ENCODE measurements at places on chromosomes 11 and 22.

DNA sequence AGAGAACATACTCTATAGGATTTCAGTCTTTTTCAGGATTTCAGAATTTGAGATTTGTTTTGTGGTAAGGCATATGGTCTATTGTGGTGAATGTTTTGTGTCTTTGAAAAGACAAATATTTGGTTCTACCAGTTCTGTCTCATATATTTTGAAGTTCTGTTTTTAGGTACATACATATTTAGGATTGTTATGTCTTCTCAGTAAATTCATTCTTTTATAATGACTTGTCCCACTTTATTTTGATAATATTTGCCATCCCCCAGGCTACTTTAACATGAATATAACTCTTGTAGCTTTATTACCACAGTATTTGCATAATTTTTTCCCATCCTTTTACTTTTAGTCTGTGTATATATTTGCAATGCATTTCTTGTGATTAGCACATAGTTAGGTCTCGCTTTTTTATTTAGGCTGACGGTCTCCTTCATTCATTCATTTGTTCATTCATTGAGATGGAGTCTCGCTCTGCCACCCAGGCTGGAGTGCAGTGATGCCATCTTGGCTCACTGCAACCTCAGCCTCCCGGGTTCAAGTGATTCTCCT, 32.1 kb downstream of the MTMR3 start:
- DNase-seq, result no peak

- no peak for DNase-seq
Measured at GRCh38 chr22:43476341-43476740, 64.5 kb downstream of the MPPED1 start.

DNA sequence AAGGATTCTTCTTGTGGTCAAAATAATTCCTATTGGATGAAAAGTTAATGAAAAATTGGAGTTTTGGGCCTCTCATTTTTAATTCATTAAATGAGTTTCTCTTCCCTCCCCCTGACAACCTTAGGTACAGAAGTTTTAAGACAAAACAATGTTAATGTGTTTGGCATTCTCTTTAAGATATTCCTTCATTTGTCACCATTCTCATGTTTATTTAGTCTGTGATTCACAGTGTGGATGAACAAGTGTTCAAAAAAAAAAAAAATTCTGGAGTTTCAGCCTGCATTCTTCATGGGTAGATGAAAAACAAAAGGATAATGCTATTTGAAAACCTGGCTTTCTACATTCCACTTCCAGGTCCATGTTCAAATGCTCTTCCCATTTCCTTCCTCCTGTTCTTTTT, 172.6 kb upstream of the LUZP2 start:
- DNase-seq, result peak; percentile 41

- no peak for DNase-seq
Measured at GRCh38 chr11:102573851-102574250, 43.3 kb upstream of the MMP7 start.

GRCh38 chr11:19849947-19850593, 137.4 kb downstream of the NAV2 start:
- no peak for DNase-seq

DNA sequence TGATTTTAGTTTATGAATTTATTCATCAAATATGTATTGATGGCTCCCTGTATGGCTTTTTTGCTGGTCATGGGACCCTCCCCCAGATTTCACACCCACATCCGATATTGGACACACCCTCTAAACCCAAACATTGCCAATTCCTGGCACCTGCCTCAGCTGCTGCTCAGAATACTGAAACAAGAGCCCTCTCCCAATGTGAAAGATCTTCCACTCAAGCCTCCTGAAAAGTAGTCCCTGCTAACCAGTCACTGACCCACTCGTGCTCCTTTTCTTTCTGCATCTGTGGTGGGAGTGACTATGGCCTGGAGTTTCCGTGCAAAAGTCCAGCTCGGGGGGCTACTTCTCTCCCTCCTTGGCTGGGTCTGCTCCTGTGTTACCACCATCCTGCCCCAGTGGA, at the start of gene CLDN25:
TSS of gene CLDN25 (plus strand) at position 301 of the 400 bp plus-strand sequence. CDS start at position 301, 0 bp downstream.
- DNase-seq, result no peak

DNA sequence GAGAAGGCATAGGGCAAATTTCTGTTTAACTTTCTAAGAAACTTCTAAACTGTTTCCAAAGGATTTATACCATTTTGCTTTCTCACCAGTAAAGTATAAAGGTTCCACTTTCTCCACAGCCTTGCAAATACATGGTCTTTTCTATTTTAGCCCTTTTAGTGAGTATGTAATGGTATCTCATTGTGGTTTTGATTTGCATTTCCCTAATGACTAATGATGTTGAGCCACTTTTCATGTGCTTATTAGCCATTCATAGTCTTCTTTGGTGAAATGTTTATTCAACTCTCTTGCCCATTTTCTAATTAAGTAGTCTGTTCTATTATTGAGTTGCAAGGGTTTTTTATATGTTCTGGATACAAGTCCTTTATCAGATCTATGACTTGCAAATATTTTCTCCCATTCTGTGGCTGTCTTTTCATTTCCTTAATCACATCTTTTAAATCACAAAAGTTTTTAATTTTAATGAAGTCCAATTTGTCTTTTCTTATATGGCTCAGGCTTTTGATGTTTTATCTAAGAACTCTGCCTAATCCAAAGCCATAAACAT, 83.8 kb upstream of the KCNQ1OT1 start:
- no peak for DNase-seq

GRCh38 chr11:32216749-32217148, 125.9 kb downstream of the RCN1 start:
- no peak for DNase-seq

GRCh38 chr22:38314933-38315822, 2.1 kb downstream of the CSNK1E start:
- no peak for DNase-seq

DNA sequence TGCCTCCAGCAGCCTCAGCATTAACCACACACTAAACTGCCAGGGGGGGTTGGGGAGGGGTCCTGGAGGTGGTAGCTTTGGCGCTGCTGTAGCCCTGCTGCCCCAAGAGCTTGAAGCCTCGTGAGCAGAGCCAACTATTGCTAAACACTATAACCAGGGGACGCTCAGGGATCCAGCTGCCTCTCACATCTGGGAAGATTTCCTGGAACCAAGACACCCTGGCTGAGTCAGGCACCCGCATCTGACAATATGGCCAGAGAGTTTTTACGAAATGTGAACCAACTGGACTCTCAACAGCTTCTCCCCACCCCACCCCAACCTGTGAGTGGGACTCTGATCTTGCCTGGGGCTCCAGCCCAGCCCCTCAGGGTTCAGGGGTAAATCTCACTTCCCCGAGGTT, 14.3 kb downstream of the C1QTNF6 start:
- peak; percentile 26 for DNase-seq

- peak; percentile 33 for DNase-seq
Measured at GRCh38 chr11:119368121-119369034, 13.1 kb downstream of the USP2 start.

DNA sequence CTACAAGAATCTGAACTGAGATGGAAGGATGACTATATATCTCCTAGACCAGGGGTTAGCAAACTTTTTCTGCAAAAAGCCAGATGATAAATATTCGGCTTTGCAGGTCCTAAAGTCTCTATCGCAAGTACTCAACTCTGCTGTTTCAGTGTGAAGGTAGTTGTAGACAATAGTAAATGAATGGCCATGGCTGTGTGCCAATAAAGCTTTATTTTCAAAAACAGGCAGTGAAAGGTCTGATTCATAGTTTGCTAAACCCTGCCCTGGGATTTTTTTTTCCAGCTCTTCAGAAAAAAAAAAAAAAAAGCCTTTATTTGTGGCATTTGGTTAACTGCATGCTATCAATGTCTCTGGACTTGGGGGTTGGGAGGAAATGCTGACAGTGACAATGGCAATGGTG, 37.5 kb downstream of the FAM227A start:
- DNase-seq, result peak; percentile 26

GRCh38 chr11:1148752-1149180, 9.0 kb upstream of the MUC5AC start:
- no peak for DNase-seq

GRCh38 chr11:131299598-131300438, 70.6 kb upstream of the NTM start:
- no peak for DNase-seq

GRCh38 chr11:64674774-64675173, 48.2 kb downstream of the NRXN2 start:
- no peak for DNase-seq

- no peak for DNase-seq
Measured at GRCh38 chr11:131533998-131534397, 163.6 kb downstream of the NTM start.

DNA sequence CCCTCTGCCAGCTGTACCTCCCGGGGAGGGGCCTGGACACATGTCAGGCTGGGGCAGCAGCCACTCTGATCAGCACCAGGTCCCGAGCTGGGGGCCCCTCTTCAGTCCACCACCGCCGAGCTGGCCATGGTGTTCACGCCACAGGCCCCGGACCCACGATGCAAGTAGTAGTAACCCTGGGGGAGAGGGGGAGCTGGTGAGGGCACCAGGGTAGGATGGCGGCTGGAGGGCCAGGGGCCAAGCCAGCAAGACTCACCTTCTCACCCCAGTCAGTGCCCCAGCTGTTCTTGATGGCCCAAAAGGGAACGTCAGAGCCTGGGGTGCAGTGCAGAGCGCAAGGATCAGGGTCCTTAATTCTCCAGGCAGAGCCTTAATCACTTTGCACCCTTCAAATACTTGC, 4.6 kb downstream of the CTSF start:
- no peak for DNase-seq

DNA sequence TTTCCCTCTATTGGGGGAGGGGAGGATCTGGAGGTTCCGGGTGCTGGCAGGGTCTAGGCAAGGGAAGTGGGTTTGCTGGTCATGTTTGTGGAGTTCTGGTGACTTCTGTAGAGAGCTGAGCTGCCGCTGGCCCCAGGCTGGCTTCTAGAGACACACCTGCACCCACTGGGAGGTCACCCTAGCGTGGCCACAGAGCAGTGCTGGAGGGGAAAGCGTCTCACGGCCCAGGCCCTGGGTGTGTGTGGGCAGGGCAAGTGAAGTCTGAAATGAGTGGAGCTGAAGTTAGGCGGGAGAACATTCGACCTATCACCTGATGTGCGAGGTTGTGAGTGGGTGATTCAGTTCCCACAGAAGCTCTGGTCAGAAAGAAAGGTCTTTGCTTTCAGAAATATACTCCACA, 27.9 kb downstream of the SMIM38 start:
- DNase-seq, result no peak

DNA sequence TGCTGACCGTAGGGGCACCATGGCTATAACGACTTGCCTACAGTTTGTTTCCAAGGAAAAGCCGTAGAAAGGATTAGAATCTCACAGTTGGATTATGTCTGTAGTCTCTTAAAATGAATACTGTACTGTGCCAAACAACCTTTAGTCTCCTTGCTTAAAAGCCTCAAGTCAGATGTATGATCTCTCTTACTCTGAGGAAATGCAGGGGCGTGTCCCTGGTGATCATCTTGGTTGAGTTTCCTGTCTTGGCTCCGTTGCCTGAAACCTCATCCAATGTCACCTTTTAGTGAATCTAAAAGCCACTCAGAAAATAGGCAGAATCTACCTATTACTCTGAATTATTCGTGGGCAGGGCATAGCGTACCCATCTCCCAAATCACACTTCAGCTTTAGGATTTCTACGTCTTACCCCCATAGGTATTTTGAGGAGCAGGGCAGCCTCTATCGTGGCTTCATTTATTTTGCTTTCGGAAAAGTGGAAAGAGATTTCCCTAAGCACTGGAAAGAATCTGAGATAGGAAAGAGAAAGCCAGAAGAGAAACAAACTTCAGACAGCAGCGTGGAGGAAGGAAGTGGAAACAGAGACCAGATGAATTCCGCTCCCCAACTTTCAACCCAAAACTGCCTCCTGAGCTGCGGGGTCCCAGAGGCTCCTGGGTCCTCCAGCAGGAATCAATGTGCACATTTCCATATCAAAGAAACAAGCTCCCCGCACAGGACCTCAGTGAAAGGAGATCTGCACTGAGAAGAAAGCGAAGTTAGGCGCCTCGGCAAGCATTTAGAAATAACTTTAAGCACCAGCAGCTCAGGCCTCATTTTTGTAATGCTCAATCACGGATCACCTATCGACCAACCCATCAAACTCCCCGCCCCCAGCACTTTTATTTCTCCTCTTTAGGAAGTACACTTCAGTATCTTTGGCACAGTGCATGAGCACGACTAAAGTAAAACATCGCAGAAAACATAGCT, 245.8 kb downstream of the ETS1 start:
- peak; percentile 56 for DNase-seq

GRCh38 chr11:72070491-72070890, 9.9 kb downstream of the NUMA1 start:
- no peak for DNase-seq

GRCh38 chr11:134911514-134912180, 499.6 kb upstream of the B3GAT1 start:
- no peak for DNase-seq

- no peak for DNase-seq
Measured at GRCh38 chr22:29377979-29378378, 10.4 kb downstream of the AP1B1 start.

GRCh38 chr11:69342588-69343330, 48.8 kb downstream of the MYEOV start:
- no peak for DNase-seq

DNA sequence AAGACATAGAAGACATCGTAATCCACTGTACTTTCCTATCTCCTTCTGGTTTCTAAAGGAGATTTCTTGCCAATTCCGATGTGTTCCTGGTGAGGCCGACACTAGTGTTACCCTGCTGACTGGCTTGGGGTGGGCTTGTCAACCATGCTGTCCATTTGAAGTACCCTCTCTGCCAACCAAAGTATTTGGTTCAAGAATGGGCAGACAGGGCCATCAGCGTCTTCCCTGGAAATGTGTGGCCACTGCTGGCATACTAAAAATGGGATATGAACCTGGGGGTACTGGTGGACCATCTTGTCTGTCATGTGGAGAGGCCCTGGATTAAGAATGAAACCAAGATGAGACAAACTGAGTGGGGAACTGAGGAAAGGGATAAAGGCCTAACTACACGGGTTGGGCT, 1.8 kb upstream of the VSTM5 start:
- DNase-seq, result no peak

DNA sequence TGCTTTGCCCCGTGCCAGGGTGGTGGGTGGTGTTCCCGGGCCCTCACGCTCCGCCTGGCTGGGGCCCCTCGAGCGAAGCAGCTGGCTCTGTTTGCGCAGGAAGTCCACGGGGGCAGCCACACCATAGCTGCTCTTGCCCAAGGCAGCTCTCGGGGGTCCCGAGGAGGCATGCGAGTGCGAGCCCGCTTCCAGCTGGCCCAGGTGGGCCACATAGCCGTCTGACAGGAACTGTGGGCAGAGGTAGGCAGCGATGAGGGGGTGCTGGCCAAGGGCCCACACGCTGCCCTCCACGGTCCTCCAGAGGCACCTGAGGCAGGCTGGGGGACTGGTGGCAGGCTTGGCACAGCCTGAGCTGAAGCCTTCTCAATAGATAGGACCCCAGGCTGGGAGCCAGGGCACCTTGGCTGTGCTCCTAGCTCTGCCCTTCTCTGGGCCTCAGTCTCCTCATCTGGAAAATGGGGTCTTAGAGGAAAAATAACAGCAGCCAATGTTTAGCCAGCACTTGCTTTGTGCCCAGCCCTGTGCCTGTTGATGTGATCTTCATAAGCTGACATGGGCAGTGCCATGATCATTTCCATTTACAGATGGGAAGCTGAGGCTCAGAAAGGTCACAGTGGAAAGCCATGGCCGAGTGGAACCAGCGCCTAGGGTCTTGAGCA, 9.4 kb downstream of the AIP start:
- DNase-seq, result no peak
